HS-27A (cell line): ENCODE measurements at places on chromosomes 1 and 21.

- no peak for DNase-seq
Observed at GRCh38 chr1:154499446-154499845, 2.6 kb upstream of the TDRD10 start.

DNA sequence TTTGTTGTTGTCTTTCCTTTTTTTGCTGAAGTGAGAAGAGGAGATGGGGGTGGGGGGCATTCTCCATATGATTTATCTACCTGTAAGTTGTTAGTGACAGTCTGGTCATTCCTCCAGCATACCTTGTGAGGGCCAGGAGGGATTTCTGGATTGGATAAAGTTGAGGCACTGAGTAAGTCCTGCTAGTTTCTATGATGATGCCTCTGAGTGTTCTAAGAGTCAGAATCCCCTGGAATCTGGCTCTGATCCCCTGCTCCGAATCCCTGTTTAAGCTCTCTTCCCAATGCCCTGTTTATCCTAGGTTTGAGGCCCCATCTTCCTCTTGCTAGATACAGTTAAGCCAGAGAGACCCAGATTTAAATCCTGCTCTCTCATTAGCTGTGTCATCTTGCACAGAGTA is 83.2 kb upstream of the HOOK1 start:
- DNase-seq: no peak

- DNase-seq: no peak
Observed at GRCh38 chr1:35210321-35211119, 17.6 kb upstream of the SFPQ start.

GRCh38 chr1:18711003-18711402 is 80.4 kb downstream of the PAX7 start:
- no peak for DNase-seq

GRCh38 chr1:116920211-116920610 is 10.5 kb downstream of the PTGFRN start:
- DNase-seq: no peak

DNA sequence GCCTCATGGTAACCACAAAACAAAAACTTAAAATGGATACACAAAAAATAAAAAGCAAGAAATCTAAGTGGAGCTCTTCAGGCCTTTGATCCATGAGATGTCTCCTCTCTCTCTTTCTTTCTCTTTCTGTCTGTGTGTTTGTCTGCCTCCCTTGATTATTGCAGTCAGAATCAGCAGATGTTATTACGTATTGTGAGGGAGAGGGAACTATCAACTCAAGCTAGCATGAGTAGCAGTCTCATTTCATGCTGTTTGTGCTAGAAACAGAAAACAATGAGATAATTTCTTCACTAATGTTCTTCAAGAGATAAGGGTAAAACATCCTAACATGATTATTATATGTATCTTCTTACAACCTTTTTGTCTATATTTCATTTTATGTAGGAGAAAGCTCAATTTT is 103.7 kb upstream of the PDC start:
- DNase-seq: no peak

DNA sequence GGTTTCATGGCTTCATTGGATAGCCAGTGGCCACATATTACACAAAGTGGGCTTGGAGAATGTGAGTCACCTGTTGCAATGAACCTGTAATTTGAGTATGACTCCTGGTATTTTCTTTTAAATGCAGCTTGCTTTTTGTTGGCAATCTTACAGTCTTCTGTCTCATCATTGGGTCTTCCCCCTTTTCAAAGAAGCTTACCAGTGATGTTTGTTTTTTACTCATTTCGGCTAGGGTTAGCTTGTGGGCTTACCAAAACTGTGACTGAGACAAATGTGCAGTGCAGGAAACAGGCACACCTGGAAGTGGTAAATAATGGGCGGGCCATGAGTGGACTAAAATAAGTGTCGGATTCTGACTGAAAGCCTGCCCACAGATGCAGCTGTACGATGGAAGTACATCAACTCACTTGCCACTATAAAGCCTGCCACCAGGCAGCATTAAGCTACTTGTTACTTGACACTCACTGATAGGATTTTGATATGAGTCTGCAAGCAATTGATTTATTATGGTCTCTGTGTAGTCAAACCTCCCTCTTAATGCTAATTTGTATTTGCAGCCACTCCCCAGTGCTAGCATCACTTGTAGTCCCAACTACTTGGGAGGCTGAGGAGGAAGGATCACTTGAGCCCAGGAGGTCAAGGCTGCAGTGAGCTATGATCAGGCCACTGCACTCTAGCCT is 4.2 kb downstream of the HHAT start:
- DNase-seq: no peak

DNA sequence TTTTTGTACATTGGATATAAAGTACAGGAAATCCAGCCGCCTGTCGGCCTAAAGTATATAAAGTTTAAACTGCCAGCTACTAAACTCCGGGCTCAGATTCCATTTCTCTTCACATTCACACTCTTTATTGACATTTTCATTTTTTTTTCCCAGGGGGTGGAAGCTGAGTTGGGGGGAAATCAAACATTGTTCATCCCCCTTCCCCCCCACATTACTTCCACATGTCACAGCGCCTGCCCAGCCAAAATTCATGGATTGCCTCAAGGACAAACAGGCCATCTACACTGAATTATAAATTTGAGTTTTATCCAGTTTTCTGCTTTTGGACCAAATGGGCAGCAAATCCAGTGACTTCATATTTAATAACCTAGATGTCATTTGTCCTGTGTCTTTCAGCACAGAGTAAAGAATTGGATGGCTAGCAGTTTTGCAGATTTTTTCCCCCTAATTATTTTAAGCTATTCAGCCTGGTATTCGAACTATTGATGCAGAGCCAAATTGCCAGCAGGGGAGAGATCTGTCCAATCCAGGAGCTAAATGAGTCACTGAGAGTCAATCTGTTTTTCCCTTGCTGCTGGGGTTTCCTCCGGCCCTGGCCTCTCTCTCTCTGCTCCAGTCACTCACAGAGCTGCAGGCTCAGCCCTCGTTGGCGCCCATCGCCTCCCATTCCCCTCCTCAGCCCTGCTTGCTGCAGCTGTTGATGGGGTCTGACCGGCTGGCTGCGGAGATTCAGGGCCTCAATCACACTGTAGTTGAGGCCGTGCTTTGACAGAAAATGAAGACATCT is 98.0 kb downstream of the LMO4 start:
- no peak for DNase-seq

DNA sequence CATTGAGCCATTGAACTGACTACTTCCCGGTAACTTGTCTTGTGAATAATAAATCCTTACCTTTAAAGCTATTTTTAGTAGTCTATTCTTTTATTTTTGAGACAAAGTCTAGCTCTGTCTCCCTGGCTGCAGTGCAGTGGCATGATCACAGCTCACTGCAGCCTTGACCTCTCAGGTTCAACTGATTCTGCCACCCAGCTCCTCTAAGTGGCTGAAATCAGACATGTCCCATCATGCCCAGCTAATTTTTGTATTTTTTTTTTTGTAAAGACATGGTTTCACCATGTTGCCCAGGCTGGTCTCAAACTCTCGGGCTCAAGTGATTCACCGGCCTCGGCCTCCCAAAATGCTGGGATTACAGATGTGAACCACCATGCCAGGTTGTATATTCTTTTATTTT is 59.3 kb upstream of the PTGS2 start:
- DNase-seq: no peak

DNA sequence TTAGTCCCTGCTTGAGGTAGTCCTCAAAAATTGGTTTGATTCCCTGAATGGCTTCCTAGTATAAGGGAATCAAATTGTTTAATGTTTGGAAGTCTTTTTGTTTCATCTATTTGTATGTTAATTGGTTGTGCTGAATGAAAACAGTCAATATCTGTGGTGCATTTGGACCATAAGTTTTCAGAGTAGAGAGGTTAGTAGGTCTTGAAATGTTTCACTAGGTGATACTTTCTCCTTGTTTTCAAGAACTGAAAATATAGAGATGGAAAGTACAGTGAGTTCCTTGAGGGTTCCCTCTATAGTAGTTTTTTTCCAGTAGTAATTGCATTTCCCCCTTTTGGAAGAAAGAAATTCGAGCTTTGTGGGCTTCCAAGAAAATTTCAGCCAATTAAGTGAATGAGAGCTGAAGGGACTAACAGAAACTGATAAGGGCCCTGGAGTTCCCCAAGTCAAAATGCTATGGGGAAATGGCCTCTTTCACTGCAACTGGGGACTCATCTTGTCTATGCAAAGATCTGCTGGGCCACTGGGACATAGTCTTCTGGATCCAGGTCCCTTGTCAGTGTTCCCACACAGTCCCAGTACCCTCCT is 18.6 kb upstream of the CEP350 start:
- no peak for DNase-seq

DNA sequence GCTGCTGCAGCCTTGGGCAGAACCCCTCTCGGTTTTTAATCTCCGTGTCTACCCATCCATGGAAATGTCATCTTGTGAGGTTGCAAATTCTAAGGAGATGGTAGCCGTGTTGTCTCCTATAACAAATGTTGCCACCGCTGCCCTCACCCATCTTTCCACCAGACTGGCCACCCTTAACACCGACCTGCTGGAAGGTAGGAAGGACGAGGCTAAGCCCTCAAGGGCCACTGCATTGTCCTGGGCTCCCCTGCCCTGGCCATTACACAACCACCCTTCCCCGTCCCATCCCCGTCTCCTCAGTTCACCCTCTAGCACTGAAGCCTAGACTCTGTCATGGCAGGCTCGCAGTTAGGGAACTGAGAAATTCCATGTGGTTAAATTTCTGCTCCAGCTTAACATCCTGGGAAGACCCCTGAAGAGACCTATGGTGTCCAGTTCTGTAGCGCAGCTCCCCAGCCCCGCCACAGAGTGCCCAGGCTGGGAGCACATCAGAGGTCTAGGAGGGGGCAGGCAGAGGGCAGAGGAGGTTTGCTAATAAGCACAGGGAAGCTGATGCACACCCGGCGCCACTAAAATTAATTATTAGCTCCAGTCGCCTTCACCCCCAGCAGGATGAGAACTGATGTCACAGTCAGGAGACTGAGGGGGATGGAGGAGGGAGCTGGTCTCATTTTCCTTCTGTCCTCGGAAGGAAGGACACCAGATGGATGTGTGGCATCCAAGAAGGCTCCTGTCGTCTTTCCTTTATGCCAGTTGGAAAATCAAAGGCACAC is 38.3 kb downstream of the STUM start:
- no peak for DNase-seq

DNA sequence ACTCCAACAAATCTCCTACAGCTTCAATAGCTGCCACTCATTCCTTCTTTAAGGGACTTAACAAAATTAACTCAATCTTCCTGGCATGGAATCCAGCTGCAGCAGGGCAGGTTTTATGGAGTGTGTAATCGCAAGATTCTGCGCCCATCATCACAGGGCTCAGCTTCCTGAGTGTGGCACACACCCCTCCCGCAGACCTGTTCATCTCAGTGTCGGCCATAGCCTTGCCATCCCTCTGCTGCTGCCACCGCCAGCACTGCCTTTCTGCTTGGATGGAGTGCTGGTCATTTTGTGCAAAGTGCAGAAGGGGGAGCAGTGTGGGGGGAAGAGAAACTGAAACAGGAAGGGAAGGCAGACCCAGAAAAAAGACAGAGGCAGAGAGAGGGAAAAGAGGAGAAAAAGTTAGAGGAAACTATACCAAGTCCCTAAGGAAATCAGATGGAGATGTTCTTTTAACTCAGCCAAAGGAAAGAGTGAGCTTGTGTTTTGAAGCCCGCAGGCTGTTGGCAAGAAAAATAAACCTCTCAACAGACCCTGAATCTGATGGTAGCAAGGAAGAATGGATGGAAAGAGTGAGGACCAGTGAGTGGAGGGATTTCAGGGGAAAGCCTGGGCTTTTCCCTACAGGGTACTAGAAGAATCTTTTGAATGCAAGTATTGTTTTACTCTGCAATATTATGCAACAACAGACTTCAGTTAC is 324.2 kb downstream of the SEC16B start:
- DNase-seq: no peak

DNA sequence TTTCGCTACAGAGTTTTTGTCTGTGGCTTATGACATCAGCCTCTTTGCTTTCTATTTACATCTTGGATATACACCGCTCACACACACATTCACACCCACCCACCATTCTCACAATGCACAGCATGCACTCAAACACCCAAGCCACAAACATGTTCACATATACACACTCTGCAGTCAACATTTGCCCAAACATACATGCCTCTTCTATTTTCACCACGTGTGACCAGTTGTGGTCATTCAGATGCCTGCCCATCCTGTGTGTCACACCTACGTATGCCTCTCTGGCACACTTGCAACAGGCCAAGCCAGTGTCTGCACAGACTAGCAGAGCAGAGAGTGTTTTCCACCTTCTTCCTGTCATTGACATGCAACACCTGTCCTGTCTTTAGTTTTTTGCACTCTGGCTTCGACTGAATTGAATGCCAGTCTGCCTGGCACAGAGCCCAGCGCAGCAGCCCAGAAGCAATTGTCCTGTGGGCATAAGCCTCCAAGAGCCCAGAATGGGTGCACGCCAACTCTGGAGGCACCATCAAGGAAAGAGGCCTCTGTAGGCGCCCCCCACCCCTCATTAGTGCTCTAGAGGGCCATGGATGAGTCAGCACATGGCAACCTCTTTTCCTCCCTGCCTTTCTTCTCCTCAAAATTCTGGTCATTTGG is 37.7 kb upstream of the LRRN2 start:
- DNase-seq: no peak

GRCh38 chr1:117534995-117535467 is 70.8 kb upstream of the TENT5C start:
- DNase-seq: peak; percentile 67

- no peak for DNase-seq
Observed at GRCh38 chr1:99886841-99887240, 36.7 kb downstream of the AGL start.

GRCh38 chr1:32094746-32095521 is 12.9 kb upstream of the KPNA6 start:
- DNase-seq: no peak

DNA sequence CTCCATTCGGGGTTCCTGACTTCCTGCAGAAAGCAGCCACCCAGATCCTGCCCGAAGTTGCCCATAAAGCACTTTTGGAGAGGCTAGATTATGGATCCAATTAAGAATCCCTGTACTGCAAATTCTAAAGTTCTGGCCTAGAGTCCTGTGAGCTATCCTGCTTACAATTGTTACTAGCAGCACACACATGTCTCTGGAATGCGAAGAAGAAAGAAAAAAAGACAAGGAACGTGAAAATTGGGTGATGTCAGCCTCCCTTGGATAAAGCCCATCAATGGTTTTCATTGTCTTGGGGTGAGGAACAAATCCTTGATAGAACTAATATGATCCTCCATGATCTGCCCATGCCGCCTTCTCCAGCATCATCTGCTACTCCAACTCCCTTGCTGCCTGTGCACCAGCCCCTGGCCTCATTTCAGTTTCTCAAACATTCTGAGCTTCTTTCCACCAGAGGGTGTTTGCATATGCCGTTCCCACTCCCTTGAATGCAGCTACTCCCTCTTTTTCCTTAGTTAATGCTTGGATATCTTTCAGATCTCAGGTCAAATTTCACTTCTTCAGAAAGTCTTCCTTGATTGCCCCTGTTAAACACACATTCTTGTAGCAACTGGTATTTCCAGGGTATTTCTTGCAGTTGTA is 94.0 kb downstream of the ST6GALNAC5 start:
- no peak for DNase-seq

GRCh38 chr1:47771751-47772150 is 225.4 kb downstream of the TRABD2B start:
- no peak for DNase-seq

- DNase-seq: no peak
Observed at GRCh38 chr1:3197781-3198316, 128.8 kb downstream of the PRDM16 start.

GRCh38 chr21:25062061-25062460 is 545.2 kb downstream of the MRPL39 start:
- no peak for DNase-seq

- DNase-seq: no peak
Observed at GRCh38 chr1:206582971-206583706, 29.1 kb downstream of the EIF2D start.
